Anterior cingulate cortex (tissue), 58 donors: ENCODE measurements at places on chromosomes 1 and 21.

DNA sequence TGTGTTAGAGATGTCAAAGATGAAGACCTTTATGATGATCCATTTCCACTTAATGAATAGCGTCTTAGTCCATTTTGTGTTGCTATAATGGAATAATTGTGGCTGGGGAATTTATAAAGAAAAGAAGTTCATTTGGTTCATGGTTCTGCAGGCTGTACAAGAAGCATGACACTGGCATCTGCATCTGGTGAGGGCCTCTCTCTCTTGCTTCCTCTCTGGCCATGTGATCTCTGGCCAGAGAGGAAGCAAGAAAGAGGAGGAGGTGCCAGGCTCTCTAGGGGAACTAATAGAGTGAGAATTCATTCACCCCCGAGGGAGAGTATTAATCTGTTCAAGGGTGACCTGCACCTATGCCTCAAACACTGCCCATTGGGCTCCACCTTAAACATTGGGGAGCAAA is 242.8 kb downstream of the DISC1 start:
- no peak for DNase-seq

GRCh38 chr1:227844320-227845146 is 29.1 kb downstream of the PRSS38 start:
- no peak for DNase-seq

DNA sequence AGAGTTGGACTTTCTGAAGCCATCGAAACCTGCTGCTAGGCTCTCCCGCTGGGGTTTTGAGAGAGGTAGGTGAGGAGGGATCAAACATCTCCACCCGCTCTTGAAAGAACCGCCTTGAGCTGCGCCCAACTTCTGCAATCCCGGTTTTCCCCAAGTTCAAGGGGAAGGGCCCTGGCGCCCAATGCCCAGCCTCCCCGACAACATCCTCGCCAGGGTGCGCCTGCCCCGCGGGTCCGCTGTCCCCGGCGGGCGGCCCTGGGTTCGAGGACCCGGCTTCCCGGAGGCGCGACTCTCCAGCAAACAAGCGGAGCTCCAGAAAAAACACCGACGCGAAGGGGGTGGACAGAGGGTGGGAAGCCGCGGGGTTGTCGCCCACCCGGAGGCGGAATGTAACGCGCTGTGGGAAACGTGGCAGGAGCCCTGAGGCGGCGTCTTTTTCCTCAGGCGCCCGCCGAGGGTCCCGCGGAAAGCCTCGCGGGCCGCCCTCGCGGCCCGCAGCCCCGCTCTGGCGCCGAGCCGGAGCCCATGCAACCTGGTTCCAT is 607 bp downstream of the BTG3 start:
- DNase-seq, result peak; percentile 20

- no peak for DNase-seq
These were observed 133.8 kb downstream of the CAMTA1 start for GRCh38 chr1:6918925-6919511.

DNA sequence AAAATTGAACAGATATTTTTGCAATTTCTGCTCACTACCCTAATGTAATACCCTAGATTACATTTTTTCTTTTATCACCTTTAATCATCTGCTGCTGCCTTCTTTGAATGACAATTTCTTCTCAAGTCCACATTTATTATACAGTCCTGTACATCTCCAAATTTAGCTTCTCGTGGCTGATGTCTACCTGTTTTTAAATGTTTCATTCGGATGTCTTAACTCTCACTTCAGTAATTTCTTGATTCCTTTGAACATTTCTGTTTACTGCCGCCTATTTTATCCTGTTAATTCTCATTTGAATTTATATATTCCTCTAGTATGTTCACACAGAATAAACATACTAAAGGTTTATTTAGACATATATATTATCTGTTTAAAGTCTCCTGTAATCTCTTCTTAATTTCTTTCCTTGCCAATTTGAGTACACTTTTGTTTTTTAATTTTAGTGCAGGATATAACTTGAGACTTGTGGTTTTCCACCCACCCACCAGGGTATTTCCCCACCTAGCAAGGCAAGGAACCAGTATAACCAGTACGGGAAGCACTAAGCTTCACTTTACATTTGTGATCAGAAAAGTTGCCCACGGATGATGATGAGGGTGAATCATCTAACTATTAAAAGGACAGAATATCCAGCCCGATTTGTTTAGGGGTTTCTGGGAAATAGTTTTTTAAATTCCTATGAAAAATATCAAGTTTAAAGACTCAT is 12.7 kb downstream of the INSL5 start:
- DNase-seq, result no peak

- DNase-seq, result no peak
These were observed 25.1 kb upstream of the AGL start for GRCh38 chr1:99825098-99825497.

GRCh38 chr1:162704673-162705424 is 72.6 kb downstream of the DDR2 start:
- no peak for DNase-seq

DNA sequence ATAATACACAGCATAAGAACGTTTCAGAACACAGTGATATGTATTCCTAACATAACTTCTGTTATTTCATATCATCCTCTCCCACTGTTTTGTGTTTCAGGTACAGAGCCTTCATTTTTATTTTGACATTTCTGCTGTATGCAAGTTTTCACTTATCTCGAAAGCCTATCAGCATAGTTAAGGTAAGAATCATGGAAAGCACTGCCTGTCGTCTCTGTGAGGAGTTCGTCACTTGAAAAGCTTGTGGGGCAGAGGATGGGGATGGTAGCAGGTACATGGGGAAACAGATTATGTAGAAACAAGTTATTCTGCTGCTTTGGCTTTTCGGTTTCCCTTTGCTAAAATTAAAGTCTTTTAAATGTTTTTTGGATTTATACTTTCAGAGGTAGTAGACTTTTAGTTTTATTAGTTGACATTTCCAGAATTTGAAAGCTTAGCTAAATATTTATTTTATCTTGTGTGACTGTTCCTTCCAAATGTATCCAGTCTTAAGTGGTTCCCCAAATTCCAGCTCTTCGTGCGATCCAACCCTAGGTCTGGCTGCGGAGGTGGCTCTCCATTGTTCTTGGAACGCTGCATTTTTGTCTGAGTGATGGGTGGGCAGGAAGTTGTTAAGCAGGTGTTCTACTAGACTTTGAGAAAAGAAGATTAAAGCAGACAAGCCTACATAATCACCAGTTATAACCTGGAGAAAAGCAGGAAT is 12.2 kb downstream of the SLC37A1 start:
- no peak for DNase-seq

DNA sequence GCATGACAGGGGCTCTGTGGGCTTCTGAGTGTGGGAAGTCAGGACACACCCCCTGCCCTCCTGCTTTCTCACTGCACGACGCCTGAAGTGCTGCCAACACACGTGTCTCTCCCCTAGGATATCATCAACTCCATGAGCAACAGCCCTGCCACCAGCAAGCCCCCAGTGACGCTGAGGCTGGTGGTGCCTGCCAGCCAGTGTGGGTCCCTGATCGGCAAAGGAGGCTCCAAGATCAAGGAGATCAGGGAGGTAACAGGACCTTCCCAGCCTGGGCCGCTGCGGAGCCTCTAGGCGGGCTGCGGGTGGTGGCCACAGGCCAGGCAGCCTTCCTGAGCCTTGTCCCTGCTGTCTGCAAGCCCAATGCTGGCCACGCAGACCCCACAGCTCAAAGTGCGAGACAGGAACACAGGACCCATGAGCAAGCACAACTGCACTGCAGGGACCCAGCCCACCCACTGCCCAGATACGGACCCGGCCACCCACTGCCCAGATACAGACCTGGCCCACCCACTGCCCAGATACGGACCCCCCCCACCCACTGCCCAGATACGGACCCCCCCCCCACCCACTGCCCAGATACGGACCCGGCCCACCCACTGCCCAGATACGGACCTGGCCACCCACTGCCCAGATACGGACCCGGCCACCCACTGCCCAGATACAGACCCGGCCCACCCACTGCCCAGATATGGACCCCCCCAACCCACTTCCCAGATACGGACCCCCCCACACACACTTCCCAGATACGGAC is 72.2 kb upstream of the COL6A1 start:
- DNase-seq, result no peak

DNA sequence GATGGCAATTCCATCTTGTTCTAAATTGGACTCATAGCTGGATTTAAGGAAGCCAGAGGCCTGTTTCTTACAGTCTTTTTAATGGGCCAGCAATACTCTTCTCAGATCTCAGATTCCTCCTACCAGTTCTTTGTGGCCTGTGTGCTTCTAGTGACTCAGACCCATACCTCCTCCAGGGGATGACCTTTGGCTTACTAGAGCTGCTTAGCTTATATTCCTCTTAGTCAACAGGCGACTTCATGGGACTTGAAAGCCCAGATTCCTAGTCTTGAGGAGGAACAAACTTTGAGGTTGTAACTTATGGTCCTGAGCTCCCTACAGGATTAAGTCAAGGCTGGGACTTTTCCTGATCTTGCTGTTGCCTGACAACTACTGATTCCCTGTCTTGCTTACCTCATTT is 12.4 kb upstream of the PAPPA2 start:
- no peak for DNase-seq

GRCh38 chr1:175873290-175873935 is 130.0 kb upstream of the TNR start:
- DNase-seq, result no peak

DNA sequence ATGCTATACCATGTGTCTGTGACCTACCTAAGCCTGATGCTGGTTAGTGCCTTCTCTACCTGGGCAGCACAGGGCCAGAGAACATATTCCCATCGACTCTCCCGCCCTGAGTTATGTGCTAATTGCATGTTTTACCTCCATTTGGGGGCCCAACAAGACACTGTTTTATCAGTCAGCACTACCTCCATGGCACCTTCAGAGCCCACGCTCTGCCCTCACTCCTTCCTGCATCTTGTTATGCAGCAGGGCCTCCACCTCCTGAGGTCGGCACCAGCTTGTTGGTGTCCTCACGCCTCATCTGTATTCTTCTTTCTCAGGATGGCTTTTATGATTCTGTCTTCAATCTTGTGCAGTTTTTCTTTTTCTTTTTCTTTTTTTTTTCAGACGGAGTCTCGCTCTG is 11.9 kb downstream of the WNT9A start:
- no peak for DNase-seq

DNA sequence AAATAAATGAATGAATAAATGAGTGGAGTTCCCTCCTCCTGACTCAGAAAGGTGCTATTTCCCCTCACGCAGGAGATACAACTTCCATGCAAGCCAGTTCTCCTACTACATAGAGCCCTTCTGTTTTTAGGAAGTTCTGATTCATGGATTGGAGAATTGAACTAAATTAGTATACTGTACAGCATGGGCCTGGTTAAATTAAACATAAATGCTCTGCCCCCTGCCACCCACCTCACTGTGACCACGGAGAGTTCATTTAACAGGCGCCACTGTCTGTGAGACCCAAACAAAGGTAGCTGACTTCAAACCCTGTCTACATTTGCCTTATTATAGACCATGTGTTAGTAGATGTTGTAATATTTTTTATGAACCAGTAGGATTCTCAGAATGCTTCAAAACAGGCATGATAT is 9.1 kb upstream of the IRF2BP2 start:
- DNase-seq, result no peak

DNA sequence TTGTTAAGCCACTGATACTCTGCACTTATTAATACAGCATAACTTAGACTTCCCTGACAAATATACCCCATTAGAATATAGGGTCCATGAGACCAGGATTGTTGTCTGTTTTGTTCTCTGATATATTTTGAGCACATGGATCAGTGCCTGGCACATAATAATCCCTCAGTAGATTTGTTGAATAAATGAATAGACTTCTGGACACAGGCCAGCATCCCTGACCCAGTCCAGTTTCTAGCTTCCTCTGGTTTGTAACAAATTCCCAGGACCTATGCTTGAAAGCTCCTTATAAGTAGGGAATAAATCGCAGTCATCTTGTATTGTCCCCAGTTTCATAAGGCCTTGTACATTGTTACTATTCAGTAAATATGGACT is 58.2 kb upstream of the GADD45A start:
- no peak for DNase-seq

DNA sequence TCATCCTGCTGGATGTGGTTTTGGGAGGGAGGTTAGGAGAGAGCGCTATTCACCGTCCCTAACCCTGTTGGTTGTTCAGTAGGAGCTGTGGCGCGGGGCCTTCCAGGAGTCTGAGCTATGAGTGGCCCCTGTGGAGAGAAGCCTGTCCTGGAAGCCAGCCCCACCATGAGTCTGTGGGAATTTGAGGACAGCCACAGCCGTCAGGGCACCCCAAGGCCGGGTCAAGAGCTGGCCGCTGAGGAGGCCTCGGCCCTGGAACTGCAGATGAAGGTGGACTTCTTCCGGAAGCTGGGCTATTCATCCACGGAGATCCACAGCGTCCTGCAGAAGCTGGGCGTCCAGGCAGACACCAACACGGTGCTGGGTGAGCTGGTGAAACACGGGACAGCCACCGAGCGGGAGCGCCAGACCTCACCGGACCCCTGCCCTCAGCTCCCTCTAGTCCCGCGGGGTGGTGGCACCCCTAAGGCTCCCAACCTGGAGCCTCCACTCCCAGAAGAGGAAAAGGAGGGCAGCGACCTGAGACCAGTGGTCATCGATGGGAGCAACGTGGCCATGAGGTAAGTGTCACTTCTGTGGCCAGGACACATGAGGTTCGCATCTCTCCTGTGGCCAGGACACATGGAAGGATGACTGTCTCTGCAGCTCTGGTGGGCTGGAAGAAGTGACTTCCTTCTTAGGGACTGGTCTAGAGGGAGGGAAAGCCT is 1.2 kb downstream of the ZC3H12A start:
- DNase-seq, result no peak

GRCh38 chr1:203036537-203036936 is 10.2 kb downstream of the PPFIA4 start:
- no peak for DNase-seq

DNA sequence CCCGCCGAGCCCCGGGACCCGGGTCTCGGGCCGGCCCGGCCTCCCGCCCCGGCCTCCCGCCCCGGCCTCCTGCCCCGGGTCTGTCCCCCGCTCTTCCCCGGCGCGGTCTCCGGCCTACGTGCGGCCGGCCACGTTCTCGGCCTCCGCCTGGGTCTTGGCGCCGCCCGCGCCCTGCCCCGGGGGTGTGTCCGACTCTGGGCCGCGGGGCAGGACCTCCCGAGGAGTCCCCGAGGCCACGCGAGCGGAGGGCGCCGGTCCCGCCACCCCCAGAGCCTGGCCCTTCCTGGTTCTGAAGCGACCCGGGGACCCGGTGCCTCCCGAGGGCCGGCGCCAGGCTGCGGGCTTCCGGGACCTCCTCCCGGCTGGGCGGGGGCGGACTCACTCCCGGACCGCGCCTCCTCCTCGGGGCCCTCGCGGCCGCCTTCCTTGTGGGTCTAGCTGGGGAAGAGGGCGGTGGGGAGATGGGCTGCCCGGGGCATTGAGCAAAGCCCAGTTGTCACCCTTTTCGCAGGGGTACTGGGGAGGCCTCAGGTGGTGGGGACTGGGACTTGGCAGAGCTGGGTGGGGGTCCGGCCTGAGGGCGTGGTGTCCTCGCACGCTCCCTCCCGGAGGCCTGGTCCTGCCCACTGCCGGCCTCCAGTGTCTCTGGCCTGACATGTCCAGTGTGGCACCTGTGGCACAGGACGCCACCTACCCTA is 558 bp downstream of the PFKL start:
- no peak for DNase-seq
